ENCODE measurements at places on chromosomes 5 and 9.

- H3K27me3 ChIP-seq, result no peaks in the 10 kb centered on the region
- peaks cover 1% of the 10 kb centered on the region for H3K36me3 ChIP-seq
- no peak for DNase-seq
Measured at GRCh38 chr9:114957558-114957957, 27.2 kb upstream of the TNFSF8 start.

DNA sequence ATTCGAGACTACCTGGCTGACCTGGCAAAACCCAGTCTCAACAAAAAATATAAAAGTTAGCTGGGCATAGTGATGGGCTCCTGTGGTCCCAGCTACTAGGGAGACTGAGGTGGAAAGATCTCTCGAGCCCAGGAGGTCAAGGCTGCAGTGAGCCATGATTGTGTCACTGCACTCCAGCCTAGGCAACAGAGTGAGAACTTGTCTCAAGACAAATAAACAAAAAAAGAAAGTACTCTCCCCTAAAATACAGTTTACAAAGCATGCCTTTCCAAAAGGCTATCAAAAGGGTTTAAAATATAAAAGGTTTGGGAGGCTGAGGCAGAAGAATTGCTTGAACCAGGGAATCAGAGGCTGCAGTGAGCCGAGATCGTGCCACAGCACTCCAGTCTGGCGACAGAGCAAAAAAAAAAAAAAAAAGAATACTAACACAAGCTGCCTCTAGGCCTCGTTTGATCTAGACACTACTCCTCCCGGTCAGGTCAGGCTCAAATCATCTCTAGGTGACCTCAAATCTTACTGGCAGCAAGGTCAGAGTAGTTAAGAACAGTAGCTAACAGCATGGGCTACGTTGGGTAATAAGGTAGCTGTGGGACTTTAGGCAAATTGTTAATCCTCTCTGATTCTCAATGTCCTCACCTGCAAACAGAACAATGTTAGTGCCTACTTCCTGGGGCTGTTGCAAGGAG lies 9.3 kb downstream of the NAIF1 start:
- peaks cover 5% of the 10 kb centered on the region for H3K4me1 ChIP-seq
- peaks cover 4% of the 10 kb centered on the region for H3K36me3 ChIP-seq
- DNase-seq, result no peak
- peaks cover 2% of the 10 kb centered on the region for H3K27me3 ChIP-seq

- no peaks in the 10 kb centered on the region for H3K27me3 ChIP-seq
- H3K36me3 ChIP-seq, result peaks cover 12% of the 10 kb centered on the region
- H3K27ac ChIP-seq, result no peak overlapping the region
- no peak overlapping the region for H3K4me3 ChIP-seq
Measured at GRCh38 chr5:90408571-90409317, 812 bp downstream of the CETN3 start.

DNA sequence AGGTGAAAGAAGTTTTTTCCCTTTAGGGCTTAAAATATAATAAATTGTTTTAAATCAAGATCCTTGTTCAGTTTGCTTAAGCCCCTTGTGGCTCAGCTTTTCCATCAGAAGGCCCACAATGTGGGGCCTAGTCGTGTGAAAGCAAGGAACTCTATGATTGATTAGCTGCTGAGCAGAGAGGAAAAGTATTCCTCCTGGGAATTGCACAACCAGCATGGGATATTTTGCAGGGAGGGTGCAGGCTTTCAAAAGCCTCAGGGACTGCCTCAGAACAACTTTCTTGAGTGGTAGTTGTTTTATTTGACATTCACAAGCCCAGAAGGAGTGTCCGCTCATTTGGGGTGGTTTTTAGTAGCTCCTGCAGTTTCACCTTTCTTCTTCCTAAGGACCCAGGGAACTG lies 19.8 kb downstream of the TTC23L start:
- H3K4me1 ChIP-seq, result no peaks in the 10 kb centered on the region
- no peaks in the 10 kb centered on the region for H3K27me3 ChIP-seq
- no peaks in the 10 kb centered on the region for H3K36me3 ChIP-seq
- no peak for DNase-seq
- no peak overlapping the region for H3K27ac ChIP-seq
